ENCODE measurements at places on chromosomes 3 and 15. TPM values are rescaled to one million over a fixed set of nuclear protein-coding genes. Genes with fewer than 3 reads are reported as not detected.
A peak's percentile ranks its signal among the peaks of the same experiment; 100 is the strongest.

GRCh38 chr3:121759541-121760202, 10.1 kb upstream of the GOLGB1 start:
- H3K27me3 ChIP-seq: peaks cover 13% of the 10 kb centered on the region
- H3K4me1 ChIP-seq: peaks cover 1% of the 10 kb centered on the region
- no peak overlapping the region for H3K27ac ChIP-seq
- no peaks in the 10 kb centered on the region for H3K36me3 ChIP-seq

GRCh38 chr3:29898171-29898965, 617.5 kb downstream of the RBMS3 start:
- H3K27ac ChIP-seq: no peak overlapping the region
- H3K4me1 ChIP-seq: no peaks in the 10 kb centered on the region
- no peak overlapping the region for H3K4me3 ChIP-seq

GRCh38 chr3:27392950-27393679, 23.9 kb upstream of the NEK10 start:
- H3K27ac ChIP-seq: no peak overlapping the region
- no peaks in the 10 kb centered on the region for H3K27me3 ChIP-seq
- H3K36me3 ChIP-seq: peaks cover 29% of the 10 kb centered on the region
- no peak overlapping the region for H3K4me3 ChIP-seq
- no peak for DNase-seq

GRCh38 chr3:133754455-133754854, 8.3 kb downstream of the TF start:
- no peak for DNase-seq
- no peaks in the 10 kb centered on the region for H3K27me3 ChIP-seq

DNA sequence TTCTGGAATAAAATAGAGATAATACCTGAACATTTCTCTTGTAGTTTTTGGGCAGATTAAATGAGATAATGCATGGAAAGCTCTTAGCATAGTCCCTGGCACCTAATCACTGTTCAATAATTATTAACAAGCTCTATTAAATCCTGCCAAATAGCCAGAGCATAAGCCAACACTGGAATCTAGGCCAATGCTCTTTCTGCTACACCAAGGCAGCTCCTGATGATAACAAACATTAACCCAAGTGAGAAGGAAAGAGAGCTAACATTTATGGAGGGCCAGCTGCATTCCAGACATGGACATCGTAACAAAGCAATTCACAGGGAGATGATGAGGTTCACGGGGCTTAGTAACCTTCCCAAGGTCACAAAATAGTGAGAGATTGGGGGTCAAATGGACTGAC, 23.3 kb downstream of the LARP6 start:
- H3K4me1 ChIP-seq: peaks cover 4% of the 10 kb centered on the region
- H3K27ac ChIP-seq: no peak overlapping the region
- no peaks in the 10 kb centered on the region for H3K36me3 ChIP-seq
- DNase-seq: no peak
- peaks cover 2% of the 10 kb centered on the region for H3K27me3 ChIP-seq

- peaks cover 2% of the 10 kb centered on the region for H3K27me3 ChIP-seq
- DNase-seq: no peak
- H3K4me1 ChIP-seq: peaks cover 76% of the 10 kb centered on the region
- H3K36me3 ChIP-seq: peaks cover 22% of the 10 kb centered on the region
- no peak overlapping the region for H3K27ac ChIP-seq
- H3K4me3 ChIP-seq: peak overlapping the region; percentile 66
These were observed 2.0 kb downstream of the PXYLP1 start for GRCh38 chr3:141233457-141234161.

DNA sequence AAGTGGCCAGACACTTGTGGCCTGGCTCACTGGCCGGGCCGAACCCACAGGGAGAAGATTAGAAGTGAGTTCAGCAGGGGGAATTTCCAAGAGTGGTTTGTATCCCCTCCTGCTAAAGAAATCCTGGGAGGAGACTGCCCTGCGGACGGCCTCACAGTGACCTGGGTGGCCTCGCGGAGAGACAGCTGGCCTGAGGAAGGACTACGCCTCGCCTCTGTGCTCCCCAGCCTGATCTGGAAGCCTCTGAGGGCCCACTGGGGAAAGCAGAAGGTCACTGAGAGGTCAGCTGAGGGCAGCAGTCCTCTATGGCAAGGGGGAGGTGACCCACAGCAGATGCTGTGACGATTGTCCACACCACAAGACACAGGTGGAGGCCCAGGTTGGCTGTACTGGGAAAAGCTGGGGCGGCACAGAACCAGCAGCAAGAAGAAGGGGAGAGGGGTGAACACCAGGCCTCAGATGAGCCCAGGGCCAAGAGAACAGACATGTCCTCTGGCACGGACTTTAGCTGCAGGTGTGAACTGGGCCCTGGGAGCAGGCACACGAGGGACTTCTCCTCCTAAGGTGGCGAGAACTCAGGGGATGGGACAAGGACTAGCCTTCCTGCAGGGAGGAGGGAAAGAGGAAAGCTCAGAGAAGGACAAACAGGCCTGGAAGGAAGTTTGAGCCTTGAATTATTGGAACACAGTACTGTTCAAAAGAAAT, 37.2 kb upstream of the DLG1 start:
- H3K27ac ChIP-seq: no peak overlapping the region
- no peak for DNase-seq
- no peak overlapping the region for H3K4me3 ChIP-seq

DNA sequence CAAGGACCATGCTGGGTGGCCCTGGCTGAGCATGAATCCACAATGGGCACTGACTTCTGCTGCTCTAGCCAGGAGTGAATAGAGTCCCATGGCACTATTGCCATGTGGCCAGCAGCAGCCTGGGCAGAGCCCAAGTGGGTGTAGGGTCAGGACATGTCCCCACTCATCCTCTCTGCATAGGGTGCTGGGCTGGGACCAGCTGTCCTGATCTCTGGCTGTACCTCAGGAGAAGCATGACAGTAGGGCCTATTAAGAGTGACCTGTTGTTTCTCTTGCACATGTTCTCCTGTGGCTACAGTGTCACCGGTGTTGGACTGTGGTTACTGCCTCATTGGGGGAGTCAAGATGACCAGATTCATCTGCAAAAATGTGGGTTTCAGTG, 46.9 kb downstream of the DLEC1 start:
- H3K27ac ChIP-seq: no peak overlapping the region
- peaks cover 4% of the 10 kb centered on the region for H3K36me3 ChIP-seq
- H3K27me3 ChIP-seq: no peaks in the 10 kb centered on the region
- no peak overlapping the region for H3K4me3 ChIP-seq
- H3K4me1 ChIP-seq: no peaks in the 10 kb centered on the region
- no peak for DNase-seq

DNA sequence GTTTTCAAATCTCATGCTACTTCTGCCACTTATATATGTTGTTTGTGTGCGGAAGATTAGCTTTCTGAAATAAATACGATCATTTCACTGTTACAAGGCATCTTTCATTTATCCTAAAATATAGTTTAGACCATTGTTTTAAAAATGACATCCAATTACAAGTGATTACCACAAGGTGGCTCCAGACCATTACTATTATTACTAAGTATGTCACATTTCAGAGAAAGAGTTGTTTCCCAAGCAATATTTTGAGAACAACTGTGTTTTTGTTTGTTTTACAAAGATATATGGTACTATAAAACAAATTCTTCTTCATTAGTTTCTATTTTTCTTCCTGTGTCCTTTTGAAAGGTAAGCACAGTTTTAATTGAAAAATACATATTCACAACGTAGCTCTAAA, 136.0 kb upstream of the RAP2B start:
- no peak overlapping the region for H3K4me3 ChIP-seq
- H3K36me3 ChIP-seq: no peaks in the 10 kb centered on the region
- DNase-seq: no peak
- no peaks in the 10 kb centered on the region for H3K4me1 ChIP-seq

DNA sequence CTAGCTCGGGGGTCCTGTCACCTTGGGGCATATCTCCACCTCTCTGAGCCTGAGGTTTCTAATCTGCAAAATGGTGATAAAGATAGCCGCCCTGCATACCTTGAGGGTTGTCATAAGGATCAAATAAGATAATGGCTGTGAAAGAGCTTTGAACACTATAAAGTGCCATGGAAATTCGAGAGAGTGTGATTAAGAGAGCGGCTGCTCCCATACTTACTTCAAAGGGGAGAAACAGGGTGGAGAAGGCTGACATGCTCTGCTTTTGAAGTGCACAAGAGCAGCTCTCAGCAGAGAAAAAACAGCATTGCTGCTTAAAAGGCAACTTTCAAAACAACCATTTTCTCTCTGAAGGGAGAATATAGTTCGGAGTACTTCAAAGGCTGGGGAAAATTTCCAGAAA, 529.2 kb downstream of the EPHB1 start:
- H3K36me3 ChIP-seq: no peaks in the 10 kb centered on the region
- no peaks in the 10 kb centered on the region for H3K27me3 ChIP-seq
- H3K4me1 ChIP-seq: no peaks in the 10 kb centered on the region
- H3K27ac ChIP-seq: no peak overlapping the region
- DNase-seq: no peak
- H3K4me3 ChIP-seq: no peak overlapping the region

DNA sequence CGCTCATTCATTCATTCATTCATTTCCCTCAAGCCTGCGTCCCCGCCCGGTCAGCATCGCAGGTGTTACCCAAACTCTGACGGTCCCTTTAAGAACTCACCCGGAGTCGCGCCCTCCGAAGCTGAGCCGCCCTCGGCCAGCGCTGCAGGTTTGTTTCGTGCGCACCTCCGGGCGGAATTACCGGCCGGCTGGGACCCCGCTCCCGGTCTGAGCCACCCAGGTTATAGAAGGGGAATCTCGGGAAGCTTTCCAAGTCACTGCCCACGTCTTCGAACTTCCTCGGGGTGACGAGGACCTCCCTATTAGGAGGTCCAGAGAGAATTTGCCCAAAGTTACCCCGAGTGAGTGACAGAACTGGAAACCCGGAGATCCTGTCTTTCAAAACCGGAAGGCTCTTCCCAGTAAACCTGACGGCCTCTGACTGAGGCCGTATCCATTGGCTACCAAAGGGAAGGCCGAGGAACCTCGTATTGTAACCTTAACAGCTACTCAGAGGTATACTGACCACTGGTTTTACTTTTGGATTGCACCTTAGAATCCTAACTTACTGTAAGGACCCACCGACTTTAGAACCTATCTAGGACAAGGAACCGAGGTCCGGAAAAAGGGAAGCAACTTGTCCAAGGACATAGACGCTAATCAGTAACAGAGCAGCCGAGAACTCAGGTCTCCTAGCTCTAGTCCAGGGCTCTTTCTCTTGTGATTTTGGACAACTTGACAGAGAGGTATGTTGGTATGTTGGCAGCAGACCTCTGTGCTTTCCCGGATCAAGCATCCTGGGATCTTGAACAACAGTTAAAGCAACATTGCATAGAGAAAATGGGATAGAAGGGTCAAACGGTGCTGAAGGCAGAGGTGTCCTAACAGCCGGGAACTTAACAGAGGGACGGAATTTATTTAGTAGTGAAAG, 788 bp upstream of the DLG1 start:
- H3K27ac ChIP-seq: peak overlapping the region; percentile 14
- peaks cover 28% of the 10 kb centered on the region for H3K27me3 ChIP-seq
- peaks cover 25% of the 10 kb centered on the region for H3K4me1 ChIP-seq
- DNase-seq: peak; percentile 30
- peaks cover 10% of the 10 kb centered on the region for H3K36me3 ChIP-seq

DNA sequence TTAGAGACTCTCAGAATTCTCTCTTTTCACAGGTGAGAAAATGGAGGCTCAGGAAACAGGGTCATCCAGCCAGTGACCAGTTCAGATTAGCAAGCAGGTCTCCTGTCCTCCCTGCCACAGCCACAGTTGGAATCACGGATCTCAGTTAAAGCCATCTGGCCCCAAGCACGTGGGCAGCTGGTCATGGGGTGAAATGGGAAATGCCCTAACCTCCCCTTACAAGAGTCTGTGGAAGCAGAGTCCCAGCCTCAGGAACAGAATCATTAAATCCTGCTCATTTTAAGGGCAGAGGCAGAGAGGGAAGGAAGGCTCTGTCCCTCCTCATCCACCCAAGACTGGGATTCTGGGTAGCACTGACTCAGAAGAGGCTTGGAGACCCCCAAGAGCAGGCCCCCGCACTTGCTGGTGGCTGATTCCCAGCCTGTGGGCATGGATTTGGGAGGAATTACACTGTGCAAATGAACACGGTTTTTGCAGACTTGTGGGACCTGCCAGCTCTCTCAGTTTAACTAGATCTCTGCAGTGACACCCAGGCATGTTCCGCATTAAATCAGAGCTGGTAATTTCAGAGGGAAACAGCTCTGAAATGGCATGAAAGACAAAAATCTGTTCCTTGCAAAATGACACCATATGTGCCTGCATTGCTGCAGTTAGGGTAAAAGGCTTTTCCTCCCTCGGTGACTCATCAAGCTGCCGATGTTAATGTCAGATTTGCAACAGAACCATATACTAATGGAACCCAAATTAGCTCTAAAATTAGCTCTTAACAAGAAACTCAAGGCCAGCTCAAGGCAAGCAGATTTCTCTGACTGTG, 89.0 kb downstream of the BDH1 start:
- H3K27me3 ChIP-seq: peaks cover 50% of the 10 kb centered on the region
- peaks cover 4% of the 10 kb centered on the region for H3K4me1 ChIP-seq
- DNase-seq: no peak
- no peak overlapping the region for H3K4me3 ChIP-seq

GRCh38 chr3:66140743-66141372, 79.9 kb upstream of the SLC25A26 start:
- H3K36me3 ChIP-seq: no peaks in the 10 kb centered on the region
- DNase-seq: no peak
- no peak overlapping the region for H3K27ac ChIP-seq
- H3K27me3 ChIP-seq: peaks cover 3% of the 10 kb centered on the region
- no peak overlapping the region for H3K4me3 ChIP-seq

DNA sequence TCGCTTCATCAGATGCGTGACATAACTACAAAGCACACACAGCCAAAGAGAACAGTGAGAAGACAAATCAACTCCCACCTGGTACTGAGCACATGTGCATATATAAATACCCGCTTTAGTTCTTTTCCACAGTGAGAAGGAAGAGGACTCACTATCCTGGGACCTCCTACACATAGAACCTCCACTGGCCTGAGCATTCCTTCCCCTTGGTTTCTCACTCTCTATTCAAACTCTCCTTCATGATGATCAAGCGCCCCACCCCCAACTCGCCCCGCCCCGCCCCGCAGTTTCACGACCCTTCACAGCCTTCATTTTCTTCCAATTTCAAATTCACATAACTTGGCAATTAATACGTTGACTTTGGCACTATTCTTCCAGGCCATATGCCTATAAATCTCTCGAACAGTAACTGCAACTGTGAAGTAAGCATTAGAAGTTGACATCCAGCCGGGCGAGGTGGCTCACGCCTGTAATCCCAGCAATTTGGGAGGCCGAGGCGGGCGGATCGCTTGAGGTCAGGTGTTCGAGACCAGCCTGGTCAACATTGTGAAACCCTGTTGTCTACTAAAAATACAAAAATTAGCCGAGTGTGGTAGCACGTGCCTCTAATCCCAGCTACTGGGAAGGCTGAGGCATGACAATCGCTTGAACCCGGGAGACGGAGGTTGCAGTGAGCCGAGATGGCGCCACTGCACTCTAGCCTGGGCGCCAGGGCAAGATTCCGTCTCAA, 1.1 kb downstream of the RPS17 start:
- peaks cover 47% of the 10 kb centered on the region for H3K4me1 ChIP-seq
- peak overlapping the region; percentile 97 for H3K4me3 ChIP-seq
- no peaks in the 10 kb centered on the region for H3K27me3 ChIP-seq
- peaks cover 58% of the 10 kb centered on the region for H3K36me3 ChIP-seq
- DNase-seq: no peak
- peak overlapping the region; percentile 96 for H3K27ac ChIP-seq

The CAMK1 gene
- total RNA-seq: 18.8 TPM

The GOLGA8N gene
- total RNA-seq: 9.2 TPM

The SPATA12 gene
- total RNA-seq: not detected

The NANOGP8 gene
- total RNA-seq: not detected

The ZXDC gene
- total RNA-seq: 27.8 TPM

The PIAS1 gene
- total RNA-seq: 53.3 TPM
